ENCODE measurements at places on chromosomes 7 and 10.

DNA sequence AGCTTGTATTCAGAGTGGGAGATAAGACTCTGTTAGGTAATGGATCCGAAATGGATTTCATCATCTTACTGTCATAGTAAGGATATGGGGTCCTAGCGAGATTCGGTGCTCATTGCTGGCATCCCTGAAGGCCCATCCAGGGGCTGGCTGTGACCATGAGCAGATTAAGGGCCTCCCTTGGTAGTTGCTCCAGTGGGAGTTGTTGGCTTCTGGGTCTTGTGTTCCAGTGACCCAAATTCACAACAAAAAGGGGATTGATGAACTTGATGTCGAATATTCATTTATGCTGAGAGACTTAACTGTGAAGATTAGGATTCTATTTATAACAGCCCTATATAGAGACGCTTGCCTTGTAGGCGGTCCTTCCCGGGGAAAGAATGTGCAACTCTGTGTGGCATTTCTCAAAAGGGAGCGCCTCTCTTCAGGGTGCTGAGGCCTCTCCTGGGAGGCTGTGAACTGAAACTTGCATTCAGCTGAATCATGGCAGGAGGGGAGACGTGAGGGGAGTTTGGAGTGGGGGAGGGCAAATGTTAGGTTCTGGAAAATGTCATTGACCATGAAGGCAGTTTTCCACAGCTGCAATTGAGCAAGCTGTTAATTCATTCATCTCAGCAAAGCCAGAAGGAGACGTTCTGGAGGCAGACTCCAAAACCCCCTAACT is 233.1 kb upstream of the FZD8 start:
- no peak for DNase-seq

DNA sequence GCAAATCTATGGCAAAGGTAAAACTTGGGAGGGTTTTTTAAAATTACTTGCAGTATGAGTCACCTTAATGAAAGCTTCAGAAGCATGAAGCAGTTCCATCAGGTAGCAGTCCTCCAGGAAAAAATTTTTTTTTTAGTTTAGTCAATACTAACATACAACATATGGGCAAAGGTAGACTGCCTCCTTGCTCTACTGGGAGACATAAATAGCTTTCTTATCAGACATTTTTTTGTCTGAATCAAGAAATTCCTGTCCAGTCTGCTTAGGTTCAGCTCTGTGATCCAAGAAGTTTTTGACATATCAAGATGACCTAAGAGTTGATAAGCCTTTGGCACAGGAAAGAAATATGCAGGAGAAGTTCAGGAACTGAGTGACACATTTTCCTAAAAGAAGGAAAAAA is 171.5 kb upstream of the TCF7L2 start:
- DNase-seq: no peak

DNA sequence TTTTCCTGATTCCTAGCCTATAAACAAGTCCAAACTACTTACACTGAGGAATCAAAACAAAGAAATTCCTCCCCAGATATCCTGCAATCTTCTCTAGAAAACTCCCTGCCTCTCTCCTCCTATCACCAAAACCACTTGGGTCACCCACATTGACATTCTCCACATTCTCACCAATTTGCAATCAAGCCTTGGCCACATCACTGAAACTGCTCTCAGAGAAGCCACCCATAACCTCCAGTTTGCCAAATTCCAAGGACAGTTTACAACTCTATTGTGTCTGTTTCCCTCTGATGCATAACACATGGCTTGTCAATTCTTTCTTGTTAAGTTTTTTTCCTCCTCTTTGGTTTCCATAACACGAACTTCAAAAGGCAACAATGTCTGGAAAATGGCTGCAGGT is 233.5 kb downstream of the XPNPEP1 start:
- DNase-seq: no peak

DNA sequence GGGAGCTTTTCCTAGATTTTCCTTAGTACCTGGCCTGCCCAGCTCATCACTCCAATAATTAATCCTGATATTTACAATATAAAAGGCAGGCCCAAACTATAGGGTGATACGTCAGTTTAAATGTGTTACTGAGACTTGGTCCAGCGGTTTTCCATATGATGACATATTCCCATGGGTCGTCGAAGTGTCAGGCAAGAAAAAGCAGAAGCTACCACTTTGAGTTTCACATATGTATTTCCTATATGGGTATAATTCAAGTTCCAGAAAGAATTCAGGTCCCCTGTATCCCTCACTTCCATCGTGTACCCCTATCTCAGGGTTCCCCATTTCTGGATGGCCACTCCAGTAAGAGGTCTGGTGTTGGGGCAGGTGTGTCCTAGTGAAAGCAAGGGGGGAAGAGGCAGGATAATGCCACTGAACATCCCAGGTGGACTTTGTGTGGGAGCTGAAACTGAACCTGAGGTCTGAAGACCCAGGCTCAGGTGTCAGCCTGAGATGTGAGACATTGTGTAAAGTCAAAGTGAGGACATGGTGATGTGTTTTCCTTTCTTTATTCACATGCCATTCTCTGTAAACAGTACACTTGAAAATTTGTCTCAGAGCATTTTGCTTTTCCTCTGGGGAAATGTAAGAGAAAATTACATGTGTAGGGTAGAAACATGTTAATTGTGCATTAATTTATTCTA is 167.8 kb downstream of the PLXDC2 start:
- no peak for DNase-seq

- no peak for DNase-seq
These were observed 22.2 kb upstream of the RHEB start for GRCh38 chr7:151541709-151542499.

GRCh38 chr7:40447345-40447744 is 312.5 kb downstream of the SUGCT start:
- no peak for DNase-seq

DNA sequence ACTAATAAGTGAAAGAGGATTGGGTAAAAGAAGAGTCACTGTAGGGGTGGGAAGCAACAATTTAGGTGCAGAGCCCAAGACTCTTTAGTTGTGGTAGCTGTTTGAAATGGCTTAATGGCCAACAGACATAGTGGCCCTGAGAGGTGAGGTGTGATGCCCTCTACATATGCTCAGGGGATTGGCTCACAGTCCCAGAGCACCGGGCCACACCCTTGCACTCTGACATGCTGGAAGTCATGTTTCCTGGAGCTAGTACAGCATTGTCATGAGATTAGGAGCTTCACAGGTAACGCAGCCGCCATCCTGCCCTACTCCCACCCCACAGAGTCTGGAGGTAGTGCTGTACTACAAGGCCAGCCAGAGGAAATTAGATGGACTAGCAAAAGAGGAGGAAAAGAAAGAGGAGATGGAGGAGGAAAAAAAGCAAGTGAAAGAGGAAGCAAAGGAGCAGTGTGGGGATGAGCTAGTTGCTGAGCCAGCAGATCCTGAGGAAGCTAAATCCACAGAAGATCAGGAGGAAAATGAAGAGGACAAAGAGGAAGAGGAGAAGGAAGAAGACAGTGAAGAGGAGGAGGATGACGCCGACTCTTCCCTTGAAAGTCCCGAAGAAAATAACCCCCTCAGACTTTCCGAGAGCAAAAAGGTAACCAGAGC is 14.8 kb upstream of the FLNC start:
- DNase-seq: no peak

DNA sequence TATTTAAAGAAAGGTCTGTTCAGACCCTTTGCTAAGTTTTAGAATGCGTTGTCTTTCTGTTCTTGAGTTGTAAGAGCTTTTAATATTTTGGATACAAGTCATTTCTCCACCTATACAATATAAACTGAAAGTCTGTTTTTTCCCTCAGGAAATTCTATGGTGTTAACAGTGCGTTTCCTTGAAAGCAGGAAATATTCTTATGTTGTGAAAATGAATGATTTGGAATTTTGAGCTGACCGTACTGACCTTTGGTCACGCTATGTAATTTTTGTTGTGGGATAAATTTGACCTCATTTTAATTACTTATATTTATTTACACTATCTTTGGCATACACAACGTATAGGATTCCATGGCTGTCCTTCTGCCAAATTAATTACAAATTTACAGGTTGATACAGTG is 43.5 kb downstream of the PUS7 start:
- DNase-seq: no peak

DNA sequence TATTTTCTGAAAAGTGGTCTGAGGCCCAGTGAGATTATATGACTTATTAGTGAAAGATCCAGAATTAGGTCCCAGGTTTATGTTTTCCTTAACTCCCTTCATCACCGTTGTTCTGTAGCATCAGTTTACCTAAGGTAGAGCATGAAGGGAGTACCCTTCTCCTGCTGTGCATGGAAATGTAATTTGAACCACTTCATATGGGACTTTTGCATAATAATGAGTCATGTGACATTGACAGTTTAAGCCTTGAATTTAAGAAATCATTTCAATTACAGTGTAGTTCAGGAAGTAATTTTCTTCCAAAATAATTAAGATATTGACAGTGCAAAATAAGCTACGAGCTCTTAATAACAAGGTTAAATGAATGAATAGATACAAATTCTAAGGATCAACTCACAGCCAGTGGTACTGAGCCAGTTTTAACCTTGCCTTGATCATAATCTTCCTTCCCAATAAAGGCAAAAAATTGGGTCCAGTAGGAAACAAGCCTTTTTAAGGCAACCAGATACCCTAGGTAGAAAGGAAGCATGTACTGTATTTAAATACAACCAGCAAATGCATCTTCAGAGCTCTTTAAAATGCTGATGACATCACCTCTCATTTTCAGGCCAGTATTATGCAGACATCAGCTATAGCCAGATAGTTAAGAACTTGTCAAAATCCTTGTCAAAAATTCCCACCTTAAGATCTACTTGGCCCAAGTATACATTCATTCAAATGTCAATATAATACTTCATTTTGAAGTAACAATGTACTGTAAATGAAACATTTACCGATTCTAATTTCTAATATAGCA is 48.8 kb upstream of the DKK1 start:
- DNase-seq: no peak

DNA sequence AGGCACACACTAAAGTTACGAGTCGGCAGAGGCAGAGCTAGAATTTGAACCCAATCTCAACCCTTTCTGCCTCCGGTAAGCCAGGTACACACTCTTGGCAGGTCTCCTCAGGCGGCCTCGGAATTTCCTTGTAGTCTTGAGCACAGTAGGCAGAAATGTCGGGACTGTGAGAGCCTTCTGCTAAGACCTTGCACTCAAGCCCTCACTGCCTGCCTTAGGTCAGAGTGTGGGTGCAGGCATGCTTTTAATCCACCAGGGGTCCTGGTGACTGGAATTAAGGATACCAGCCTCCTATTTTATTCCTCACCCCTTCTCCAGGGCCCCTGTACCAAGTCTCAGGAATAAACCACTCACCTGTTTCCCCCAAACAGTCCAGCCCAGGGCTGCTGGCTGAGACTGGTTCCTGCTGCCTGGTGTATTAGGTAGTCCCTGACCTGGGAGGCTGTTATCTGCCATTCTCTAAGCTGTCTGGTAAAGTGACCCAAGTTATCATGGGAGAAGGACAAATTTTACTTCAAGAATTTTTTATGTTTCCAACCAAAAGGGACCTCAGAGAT is 855 bp downstream of the ATP6V1F start:
- no peak for DNase-seq

- DNase-seq: no peak
These were observed 9.7 kb upstream of the EDRF1 start for GRCh38 chr10:125709553-125710474.

GRCh38 chr7:47288060-47288459 is 293.9 kb downstream of the TNS3 start:
- DNase-seq: no peak

- DNase-seq: no peak
These were observed 21.3 kb upstream of the AGR2 start for GRCh38 chr7:16826060-16826459.

GRCh38 chr7:32890010-32890792 is 1.4 kb downstream of the KBTBD2 start:
- peak; percentile 44 for DNase-seq

- DNase-seq: no peak
These were observed 439.1 kb downstream of the AUTS2 start for GRCh38 chr7:70037171-70037933.

- no peak for DNase-seq
These were observed 19.4 kb downstream of the SHTN1 start for GRCh38 chr10:116985611-116986010.

DNA sequence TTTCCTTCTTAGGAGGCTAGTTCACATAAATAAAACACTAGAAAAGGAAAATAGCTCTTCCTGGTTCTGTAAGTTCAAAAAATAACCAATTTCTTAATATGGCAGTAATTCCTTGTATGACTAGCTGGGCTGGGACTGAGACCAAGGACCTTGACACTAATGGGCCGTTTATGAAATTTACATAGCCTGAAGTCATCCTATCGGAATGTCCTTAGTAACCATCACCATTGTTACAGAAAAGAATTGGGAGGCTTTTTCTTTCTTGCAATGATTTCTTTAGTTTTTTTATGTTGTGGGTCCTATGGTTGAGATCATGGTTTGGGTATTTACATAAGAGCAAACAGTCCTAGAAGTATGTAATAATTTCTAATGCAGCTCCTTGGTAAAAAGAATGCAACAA is 87.1 kb upstream of the HDAC9 start:
- no peak for DNase-seq

DNA sequence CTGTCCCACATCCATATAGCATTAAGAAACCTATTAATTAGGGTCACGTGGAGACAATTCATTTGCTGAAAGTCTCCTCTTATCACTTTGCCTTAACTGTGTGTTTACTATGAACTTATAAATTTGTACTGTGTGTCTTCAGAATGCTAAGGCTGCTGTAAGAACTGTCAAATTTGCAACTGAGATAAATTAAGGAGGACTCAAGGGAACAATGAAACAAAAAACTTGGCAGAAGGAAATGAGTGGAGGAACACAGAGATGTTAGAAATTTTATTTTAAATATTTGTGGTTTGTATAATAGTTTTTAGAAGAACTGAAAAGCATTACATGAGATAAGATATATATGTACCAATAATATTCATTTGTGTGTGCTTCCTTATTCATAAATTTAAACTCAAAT is 1005.3 kb upstream of the SORCS1 start:
- DNase-seq: no peak

GRCh38 chr10:119116326-119116951 is 12.5 kb downstream of the DENND10 start:
- DNase-seq: no peak

GRCh38 chr10:78433766-78434535 is 400.3 kb downstream of the RPS24 start:
- no peak for DNase-seq

GRCh38 chr7:24956021-24956420 is 24.0 kb downstream of the OSBPL3 start:
- no peak for DNase-seq

- no peak for DNase-seq
These were observed 65.8 kb upstream of the CAMK2B start for GRCh38 chr7:44391171-44391570.

GRCh38 chr7:157011333-157012112 is 1.1 kb upstream of the MNX1 start:
- DNase-seq: no peak

- peak; percentile 82 for DNase-seq
These were observed 12.5 kb upstream of the EBLN1 start for GRCh38 chr10:22230158-22230833.

- DNase-seq: peak; percentile 58
These were observed 516.4 kb upstream of the ZMIZ1 start for GRCh38 chr10:78552261-78552811.

DNA sequence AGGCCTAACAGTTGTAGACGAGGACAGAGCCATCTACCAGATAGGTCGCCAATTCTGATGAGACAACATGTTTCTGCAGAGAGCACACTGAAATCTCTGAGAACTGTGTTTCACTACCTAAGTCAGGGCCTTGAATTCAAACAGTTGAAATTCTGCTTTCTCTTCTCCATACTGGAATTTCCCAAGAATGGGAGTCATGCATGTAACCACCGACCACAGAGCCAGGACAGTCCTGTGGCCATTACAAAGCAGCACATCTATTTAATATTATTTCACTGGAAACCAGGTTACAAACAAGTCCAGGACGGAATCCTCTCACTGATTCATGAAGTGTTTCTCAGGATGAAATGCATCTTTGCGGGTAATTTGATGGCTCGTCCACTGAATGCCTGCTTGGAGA is 62.0 kb upstream of the ST8SIA6 start:
- no peak for DNase-seq
